ENCODE measurements at places on chromosomes 11 and 22.

GRCh38 chr11:70948855-70949531, 303.4 kb downstream of the SHANK2 start:
- DNase-seq, result no peak

DNA sequence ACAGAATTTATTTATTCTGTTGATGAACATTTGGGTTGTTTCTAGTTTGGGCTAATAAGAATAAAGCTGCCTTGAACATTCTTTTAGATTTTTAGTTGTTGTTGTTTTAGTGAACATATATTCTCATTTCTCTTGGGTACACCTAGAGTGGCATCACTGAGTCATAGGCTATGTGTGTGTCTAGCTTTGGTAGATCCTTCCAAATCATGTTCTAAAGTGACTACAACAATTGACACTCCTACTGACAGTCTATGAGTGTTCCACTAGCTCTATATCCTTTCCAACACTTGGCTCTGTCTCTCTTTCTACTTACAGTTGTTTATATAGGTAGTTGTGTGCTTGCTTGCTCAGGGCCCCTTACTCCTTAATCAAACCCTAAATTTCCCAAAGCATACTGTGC, 346.0 kb upstream of the NCAM1 start:
- DNase-seq, result no peak

GRCh38 chr11:66136752-66137123, 66.7 kb downstream of the PACS1 start:
- no peak for DNase-seq

GRCh38 chr11:111298413-111299100, at the start of gene POU2AF3:
Gene POU2AF3 (plus strand): TSS chr11:111298546. CDS start chr11:111298582, 36 bp downstream.
- DNase-seq, result no peak

DNA sequence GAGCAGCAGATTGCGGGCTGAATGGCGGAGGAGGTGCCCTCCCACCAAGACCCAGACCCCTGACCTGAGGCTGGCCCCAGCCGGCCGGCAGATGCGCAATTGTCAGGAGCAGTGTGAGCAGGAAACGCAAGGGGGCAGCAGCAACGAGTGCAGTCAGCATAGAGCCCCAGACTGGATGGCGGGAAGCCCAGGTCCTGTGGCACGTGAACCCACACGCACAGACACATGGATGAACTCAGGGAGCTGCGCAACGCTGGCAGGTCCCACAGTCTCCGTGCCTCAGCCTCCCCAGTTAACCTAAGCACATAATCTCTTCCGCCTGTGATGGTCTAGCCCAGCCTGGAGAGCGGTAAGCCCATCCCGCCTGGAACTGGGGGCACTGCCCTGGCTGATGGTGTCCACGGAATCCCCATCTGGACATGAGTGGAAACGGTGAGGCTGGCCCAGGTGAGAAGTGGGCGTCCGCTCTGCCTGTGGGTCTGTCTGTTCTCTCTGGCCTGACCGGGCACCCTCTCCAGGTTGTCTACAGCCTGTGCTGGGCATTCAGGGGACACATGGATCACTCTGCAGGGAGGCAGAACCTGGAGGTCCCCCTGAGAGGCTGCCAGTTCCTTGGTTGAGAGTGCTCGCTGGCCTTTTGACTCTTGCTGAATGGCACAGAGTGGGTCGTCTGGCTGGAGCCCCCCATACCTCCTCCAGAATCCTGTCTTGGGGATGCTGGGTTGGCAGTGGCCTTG, 626 bp upstream of the TBX10 start:
- DNase-seq, result no peak

- DNase-seq, result no peak
Observed at GRCh38 chr11:46049325-46049897, 71.8 kb downstream of the PHF21A start.

DNA sequence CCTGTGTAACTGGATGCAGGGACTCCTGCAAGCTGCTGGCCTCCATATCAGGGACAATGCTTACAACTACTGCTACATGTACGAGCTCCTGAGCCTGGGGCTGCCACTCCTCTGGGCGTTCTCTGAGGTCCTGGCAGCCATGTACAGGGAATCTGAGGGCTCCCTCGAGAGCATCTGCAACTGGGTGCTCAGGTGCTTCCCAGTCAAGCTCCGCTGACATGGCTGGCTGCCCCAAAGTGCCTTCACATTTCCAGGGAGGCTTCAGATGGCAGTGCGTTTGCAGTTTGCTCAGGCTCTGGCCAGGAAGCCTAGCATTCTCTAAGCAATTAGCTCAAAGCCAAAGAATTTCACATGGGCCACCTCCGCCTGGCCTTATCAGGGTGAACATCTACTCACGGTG, 117.4 kb upstream of the PARVA start:
- DNase-seq, result no peak

- DNase-seq, result no peak
Observed at GRCh38 chr22:46676881-46677280, 56.7 kb downstream of the GRAMD4 start.

DNA sequence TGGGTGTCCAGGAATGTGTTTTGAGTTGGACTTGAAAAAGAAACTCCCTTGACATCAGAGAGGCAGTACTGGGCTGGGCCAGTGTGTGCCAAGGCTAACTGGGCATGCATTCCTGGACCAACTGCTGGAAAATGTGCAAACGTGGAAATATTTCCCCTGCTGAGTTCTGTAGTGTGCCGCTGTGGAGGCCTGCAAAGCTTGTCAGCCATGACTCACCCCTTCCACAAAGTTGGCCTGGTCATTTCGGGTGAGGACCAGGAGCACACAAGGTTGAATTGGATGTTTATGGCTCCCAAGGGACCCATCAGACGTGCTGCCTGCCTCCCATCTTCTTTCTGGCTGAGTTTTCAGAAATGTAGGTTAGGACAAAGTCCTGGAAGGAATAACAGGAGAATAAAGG, 513.1 kb downstream of the MIAT start:
- no peak for DNase-seq

GRCh38 chr22:48065892-48066291, 1303.4 kb downstream of the TBC1D22A start:
- no peak for DNase-seq

GRCh38 chr11:70075836-70076235, 2.3 kb upstream of the ANO1 start:
- DNase-seq, result no peak

DNA sequence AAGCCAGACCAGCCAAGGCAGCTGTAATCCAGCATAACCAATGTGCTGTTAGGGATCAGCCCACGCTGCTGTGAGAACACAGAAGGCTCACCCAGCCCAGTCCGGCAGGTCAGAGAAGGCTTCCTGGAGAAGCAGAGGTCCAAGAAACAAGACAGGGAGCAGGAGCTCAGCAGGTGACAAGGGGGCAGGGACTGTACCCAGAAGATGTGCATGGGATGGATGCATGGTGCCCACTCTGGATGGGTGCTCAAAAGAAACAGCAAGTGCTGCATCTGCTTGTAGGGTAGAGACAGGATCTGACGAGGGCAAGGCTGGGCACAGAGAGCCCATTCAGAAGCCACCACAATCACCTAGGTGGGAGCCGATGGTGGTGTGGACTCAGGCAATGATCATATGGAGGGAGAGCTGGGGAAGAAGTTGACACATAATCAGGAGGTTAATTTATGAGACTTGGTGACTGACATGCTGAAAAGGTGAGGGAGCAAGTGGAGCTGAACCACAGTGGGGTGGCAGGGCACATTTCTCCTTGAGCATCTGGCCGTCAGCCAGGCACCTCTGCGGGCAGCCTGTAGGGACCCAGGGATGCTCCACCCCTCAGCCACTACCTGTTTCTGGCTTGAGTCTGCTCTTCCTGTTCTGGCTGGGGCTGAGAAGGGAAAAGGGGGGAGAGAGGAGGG, 102.3 kb upstream of the DRD2 start:
- DNase-seq, result no peak

DNA sequence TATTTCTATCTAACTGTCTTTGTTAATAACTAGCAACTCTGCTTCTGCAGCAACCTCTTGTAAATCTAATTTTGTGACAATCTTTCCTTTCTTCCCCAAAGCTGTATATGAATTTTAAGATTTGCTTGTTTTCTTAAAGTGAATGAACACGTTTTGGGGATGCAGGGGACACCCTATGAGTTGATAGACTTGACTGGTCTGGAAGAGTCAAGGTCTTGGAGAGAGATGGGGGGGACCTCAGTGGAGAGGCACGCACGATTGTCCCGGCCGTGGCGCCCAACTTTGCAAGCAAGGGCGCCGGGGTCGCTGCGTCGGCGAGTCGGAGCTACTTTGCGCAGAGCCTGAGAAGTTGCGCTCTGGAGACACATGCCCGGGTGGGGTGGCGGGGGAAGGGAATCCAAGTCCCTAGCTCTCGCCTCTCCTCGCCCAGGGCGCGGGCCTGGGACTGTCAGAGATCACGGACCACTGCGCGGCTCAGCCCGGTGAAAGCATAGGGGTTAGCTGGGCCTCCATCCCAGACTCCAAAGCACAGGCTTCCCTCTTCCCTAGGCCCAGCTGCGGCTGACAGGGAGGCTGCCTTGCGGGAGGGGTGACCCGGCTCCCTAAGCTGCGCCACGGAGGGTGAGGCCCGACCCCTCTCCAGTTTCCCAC, 854 bp downstream of the ABCC8 start:
- no peak for DNase-seq

- no peak for DNase-seq
Observed at GRCh38 chr11:105220121-105220520, 80.6 kb upstream of the CARD18 start.

DNA sequence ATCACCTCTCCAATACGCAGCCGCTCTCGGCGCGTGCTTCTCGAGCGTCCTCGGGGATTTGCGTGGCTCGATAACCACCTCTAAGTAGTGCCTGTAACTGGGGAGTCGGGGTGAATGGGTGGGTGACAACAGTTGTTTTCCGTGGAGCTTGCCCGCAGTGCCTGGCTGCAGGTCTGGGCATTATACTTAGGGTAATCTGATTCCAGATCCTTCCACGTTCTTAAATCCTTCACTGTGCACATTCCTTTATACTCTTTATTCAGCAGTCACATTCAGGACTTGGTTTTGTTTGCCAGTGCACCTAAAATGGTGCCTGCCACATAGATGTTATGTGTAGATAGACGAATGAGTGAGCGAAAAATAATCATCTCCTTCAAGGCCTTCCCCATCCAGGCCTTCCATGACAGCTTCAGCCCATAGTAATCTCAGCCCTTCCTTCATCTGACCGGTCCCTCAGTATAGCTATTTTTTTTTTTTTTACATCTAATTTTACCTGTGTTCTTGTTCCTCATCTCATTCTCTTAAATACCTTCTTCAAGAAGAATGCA, 602 bp downstream of the NAT10 start:
- no peak for DNase-seq

DNA sequence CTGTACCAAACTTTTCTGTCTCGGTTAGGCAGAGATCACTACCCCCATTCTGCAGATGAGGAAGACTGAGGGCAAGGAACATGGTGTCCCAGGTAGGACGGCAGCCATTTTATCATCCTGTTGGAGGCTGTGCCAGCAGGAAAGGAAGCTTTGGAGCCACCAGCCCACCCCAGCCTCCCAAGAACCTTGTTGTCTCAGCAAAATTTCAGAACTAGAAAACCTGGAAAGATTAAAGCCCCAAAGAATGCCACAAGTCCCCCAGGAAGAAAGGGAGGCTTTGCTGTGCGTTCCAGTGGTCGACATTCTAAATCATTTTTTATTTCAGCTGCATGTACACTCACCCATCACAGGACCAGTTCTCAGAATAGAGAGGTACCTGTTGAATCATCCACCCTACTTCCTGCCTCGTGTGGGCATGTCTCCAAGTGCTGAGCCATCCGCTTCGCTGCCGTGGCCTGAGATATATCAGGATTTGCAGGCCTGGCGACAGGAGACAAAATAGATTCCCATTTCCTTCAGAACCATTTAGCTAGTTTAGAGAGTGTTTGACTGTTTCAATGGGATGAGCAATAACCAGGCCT, 13.0 kb upstream of the EIF3D start:
- DNase-seq, result no peak

GRCh38 chr11:67308031-67308866, 4.9 kb downstream of the SSH3 start:
- no peak for DNase-seq

DNA sequence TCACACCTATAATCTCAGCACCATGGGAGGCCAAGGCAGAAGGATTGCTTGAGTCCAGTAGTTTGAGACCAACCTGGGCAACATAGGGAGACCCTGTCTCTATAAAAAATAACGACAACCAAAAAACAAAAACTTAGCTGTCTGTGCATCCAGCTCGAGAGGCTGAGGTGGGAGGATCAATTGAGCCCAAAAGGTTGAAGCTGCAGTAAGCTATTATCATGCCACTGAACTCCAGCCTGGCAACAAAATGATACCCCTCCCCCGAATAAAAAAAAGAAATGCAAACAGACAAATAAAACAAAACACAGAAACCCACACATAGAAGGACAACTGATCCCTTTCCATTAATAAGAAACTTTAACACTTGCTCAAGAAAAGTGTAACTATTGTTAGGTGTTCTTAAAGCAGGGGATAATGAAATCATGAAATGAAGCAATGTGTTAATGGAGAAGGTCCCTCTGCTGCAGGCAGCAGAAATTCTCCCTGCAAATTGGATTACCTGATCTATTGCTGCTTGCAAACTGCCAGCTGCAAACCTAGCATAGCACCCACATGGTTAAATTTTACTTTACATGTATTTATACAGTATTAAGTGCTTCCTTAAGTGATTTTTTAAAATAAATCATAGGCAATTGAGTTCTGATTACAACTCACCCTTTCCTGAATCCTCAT, 226.3 kb downstream of the SBF2 start:
- DNase-seq, result no peak

GRCh38 chr11:64608046-64608445, 17.0 kb downstream of the SLC22A12 start:
- DNase-seq, result no peak

DNA sequence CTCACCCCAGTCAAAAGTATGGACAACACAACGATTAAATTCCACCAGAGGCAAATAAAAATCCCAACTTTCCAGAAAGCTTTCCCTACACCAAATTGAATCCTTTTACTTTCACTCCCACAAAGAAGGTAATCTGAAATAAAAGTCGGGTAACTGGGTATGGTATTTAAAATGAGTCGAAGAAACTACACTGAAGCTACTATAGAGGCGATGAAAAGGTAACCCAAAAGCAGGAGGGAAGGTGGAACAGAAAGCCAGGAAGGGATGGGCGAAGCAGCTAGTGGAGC, 1.1 kb downstream of the PICALM start:
- DNase-seq, result no peak

GRCh38 chr22:37254867-37255233, 10.8 kb upstream of the RAC2 start:
- no peak for DNase-seq

- no peak for DNase-seq
Observed at GRCh38 chr11:119687373-119688046, 41.5 kb downstream of the NECTIN1 start.

DNA sequence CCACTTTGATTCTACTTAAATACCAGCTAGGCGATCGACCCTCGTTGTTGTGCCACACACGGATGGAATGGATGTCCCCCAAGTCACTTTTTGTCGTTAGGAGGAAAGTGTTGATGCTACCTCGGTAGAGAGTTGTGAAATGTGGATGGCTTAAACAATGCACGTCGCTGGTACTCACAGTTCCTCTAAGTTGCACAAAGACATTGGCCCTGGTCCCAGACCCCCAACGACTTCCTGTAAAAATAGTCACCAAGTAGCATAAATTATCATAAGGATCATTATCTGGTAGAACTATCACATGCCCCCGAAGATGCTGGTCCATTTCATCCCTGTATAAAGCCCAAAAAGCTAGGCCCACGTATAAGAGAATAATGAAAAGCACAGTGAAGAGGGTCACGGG, 3.8 kb downstream of the PKDREJ start:
- no peak for DNase-seq

GRCh38 chr22:23856721-23857605, 712 bp upstream of the SLC2A11 start:
- DNase-seq, result no peak
